Right ventricle myocardium inferior (tissue), 1 donor: ENCODE measurements at places on chromosomes 11 and 22.

GRCh38 chr11:113690619-113691569 is 15.2 kb downstream of the TMPRSS5 start:
- no peak for DNase-seq

- no peak for DNase-seq
Measured at GRCh38 chr11:119421941-119422808, 797 bp downstream of the THY1 start.

- no peak for DNase-seq
Measured at GRCh38 chr11:34280945-34281872, 76.6 kb downstream of the ABTB2 start.

- DNase-seq, result no peak
Measured at GRCh38 chr11:107708792-107709191, 3.1 kb downstream of the SLN start.

DNA sequence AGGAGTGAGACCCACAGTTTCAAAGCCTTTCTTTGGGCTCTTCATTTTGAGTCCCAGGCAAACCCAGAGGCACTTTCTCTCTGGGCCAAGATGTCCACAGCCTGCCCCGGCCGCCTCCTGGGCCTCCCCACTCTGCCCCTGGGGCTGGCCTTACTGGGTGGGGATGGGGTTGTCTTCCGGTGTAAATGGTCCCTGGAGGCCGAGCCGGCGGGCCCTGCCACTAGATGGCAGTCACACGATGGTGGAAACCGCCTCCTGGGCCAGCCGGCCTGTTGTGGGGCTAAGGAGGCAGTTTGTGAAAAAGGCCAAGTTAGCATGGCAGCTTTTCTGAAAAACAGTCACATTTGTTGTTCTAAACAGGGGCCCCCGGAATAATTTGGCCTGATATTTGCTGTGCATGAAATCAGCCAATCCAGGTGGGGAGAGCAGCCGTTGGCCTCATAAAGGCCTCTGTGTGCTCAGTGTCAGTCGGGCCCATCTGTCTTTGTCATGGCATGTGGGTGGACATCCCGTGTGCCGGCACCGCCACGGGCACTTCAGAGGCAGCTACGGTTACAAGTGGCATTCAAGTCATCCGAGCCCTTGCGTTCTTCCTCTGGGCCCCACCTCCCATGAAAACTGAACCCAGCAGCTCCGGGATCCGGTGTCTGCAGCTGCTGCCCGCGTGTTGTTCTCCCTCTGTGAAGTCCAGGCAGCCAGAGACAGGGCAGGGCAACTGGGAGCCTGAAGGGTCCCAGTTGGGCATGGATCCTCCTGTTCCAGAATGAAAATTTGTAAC is 6.5 kb downstream of the MRPL23 start:
- peak; percentile 50 for DNase-seq

GRCh38 chr11:83544846-83545245 is 258.7 kb upstream of the CCDC90B start:
- no peak for DNase-seq

DNA sequence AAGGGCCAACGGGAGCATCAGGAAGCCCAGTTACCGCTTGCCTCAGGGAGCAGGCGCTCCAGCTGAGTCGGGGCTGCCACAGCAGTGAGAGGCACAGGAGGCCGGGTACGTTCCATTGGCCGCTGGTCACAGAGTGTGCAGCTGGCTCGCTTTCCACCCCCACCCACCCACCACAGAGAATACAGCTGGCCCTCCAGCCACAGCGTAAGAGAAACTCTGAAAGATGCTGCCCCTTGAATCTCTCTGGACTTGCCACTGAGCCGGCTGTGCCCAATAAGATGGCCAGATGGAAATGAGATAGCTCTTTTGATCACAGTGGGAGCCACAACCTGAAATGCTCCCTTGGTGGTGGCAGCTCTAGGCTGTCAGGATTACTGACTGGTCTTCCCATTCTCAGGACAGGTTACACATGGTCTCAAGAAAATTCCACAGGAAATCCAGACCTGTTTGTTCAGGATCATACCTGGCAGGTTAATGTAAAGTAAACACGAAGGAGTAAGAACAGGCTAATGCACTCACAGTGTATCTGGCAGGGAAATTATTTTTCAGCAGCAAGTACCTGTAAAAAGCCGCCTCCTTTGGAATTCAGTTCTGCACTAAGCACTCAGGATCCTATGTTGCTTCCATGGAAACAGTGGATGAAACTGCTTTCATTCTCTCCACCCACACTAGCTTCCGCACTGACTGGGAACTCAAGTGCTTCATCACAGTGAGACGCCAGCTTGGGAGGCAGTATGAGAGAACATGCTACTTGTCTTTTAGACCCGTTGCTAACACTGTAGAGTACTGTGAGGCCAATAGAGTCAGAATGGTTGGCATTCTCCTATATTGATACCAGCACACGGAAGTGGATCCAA is 16.5 kb downstream of the SIAE start:
- DNase-seq, result no peak

DNA sequence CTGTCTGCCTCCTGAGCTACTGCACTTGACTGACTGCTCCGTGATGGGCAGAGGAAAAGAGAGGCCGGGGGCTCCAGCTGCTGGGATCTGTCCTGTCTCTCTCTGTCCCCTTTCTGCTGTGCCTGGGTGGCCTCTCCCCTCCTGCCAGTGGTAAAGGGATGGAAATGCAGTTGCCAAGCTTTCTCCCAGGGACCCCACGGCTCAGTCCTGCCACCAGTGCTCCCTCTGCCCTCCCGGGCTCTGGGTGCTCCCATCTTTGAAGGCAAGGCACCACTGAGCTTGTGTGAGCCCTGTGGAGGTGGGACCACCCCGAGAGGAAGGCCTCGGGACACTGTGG is 32.0 kb downstream of the NADSYN1 start:
- DNase-seq, result peak; percentile 37
